ENCODE measurements at places on chromosomes 4 and X. TPM values are rescaled to one million over a fixed set of nuclear protein-coding genes. Genes with fewer than 3 reads are reported as not detected.

Gene TRAM1L1
- not detected for total RNA-seq

Gene H2AZ1
- total RNA-seq, result 157 TPM

Gene TEX13D
- total RNA-seq, result not detected

Gene COPS4
- 24.6 TPM for total RNA-seq

DNA sequence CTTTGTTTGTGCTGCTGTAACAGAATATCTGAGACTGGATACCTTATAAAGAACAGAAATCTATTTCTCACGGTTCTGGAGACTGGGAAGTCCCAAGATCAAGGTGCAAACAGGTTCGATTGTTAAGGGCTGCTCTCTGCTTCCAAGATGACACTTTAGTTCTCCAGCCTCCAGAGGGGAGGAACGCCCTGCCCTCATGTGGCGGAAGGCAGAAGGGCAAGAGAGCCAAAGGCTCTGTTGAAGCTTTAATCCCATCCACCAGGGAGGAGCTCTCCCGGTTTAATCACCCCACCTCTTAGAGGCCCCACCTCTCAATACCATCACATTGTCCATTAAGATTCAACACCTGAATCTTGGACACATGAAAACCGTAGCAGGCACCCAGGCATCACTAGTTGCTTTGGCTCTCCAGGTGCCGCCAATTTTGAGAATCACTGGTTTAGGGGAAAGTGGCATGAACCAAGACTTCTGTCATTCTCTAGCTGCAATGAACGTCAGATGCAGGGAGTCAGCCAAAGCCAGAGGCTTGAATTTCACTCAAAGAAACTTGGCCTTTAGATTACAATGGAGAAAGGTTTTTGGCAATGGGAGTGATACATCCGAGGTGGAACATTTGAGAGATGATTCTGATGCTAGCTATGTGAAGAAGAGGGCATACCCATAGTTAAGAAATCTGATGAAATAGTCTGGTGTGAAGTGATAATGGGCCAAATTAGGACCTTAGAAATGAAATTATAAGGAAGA, 15.7 kb downstream of the FHL1 start:
- DNase-seq, result peak; percentile 41

DNA sequence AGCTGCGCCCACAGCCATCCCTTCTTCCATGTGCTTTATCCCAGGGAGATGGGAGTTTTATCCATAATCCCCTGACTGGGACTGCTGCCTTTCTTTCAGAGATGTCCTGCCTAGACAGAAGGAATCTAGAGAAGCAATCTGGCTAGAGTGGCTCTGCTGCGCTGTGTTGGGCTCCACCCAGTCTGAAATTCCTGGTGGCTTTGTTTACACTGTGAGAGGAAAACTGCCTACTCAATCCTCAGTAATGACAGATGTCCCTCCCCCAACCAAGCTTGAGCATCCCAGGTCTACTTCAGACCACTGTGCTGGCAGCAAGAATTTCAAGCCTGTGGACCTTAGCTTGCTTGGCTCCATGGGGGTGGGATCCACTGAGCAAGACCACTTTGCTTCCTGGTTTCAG, 116.9 kb upstream of the AR start:
- no peak for DNase-seq

GRCh38 chr4:162485486-162485885, 321.7 kb upstream of the FSTL5 start:
- no peak for DNase-seq

DNA sequence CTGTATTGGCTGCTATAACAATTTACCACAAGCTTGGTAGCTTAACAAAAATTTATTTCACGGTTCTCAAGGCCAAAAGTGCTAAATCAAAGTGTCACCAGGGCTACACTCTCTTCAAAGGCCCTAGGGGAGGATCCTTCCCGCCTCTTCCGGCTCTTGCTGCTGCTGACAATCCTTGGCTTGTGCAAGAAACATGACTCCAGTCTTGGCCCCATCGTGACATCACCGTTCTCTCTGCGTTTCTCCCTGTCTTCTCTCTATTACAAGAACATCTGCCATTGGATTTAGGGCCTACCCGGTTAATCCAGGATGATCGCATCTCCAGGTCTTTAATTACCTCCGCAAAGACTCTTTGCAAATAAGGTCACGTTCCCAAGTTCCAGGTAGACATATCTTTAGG, 10.4 kb upstream of the CLCN4 start:
- no peak for DNase-seq

DNA sequence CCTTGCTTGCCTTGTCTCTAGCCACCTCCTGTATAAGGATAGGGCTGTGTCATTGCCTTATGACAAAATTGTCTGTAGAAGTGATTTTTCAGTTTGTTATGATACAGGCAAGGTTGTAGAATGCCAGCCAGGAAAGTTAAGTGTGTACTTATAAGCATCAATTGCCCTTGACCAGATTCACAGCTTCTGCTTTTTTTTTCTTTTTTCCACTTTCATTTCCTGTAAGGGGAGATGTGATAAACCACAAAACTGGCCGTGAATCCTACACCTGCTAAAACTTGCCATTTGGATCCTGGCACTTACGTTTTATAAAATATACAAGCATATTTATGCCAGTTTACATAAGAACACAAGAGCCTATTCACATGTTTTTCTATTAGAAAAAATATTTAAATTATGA, 35.0 kb upstream of the BMPR1B start:
- DNase-seq, result no peak

- DNase-seq, result peak; percentile 34
Measured at GRCh38 chrX:71998836-71999509, 88.3 kb downstream of the NHSL2 start.

GRCh38 chr4:170414961-170415360, 325.2 kb upstream of the AADAT start:
- DNase-seq, result no peak

Data from CD4-positive, alpha-beta memory T cell (primary cell).